ENCODE measurements at places on chromosomes 12 and 14. TPM values are rescaled to one million over a fixed set of nuclear protein-coding genes. Genes with fewer than 3 reads are reported as not detected.

GRCh38 chr14:75640876-75641275, 19.8 kb downstream of the ERG28 start:
- DNase-seq, result no peak

Gene BDKRB1
- total RNA-seq, result not detected

DNA sequence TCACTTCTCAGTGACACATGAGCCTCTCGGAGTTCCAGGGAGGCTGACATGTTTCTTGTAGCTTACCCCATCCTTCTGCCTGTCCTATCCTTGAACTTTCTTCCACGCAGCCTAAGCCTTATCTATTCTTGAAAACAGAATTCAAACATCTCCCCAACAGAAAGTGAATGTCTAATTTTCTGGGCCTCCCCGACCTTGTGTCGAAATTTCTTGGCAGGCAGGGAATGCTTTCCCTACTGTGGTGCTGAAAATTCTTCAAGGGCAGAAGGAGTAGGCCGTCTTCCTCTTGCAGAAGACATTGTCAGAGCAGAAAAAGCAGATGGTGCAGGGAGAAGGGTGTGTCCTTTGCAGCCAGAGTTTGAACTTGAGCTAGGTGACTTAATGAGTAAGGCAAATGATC, 63.0 kb upstream of the TCL1B start:
- no peak for DNase-seq

Gene TRIP11
- 29.8 TPM for total RNA-seq

DNA sequence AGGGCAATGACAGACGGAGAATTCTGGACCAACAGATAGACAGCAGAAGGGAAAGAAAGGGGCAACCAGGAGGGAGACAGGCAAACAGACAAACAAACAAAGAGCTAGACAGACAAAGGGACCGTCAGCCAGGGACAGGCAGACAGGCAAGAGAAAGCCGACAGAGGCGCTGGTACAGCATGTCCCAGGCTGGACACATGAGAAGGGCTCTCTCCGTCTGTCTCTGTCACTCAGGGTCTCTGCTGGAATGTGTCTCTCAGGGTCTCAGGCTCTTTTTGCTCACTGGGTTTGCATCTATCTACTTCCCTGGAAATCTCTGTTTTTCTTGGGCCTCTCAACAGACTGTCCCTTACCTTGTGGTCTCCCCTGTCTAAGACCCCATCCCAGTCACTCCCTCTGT, 8.2 kb upstream of the SMUG1 start:
- no peak for DNase-seq

DNA sequence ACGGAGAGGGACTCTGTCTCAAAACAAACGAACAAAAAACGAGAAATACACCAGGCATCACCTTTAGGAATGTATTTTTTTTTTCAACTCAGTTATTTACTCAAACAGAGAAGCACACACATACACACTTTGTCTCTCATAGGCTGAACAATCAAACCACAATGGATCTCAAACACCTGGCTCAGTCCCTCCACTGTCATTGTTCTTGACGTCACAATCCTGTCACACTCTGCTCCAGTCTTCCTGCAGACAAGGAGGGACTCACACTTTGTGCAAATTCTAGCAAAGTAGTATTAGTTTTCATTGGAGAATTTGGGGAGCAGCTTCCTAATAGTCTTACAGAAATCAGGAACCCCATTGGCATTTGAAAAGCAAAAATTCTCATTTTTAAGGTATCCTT, 727.8 kb downstream of the BCL11B start:
- no peak for DNase-seq

DNA sequence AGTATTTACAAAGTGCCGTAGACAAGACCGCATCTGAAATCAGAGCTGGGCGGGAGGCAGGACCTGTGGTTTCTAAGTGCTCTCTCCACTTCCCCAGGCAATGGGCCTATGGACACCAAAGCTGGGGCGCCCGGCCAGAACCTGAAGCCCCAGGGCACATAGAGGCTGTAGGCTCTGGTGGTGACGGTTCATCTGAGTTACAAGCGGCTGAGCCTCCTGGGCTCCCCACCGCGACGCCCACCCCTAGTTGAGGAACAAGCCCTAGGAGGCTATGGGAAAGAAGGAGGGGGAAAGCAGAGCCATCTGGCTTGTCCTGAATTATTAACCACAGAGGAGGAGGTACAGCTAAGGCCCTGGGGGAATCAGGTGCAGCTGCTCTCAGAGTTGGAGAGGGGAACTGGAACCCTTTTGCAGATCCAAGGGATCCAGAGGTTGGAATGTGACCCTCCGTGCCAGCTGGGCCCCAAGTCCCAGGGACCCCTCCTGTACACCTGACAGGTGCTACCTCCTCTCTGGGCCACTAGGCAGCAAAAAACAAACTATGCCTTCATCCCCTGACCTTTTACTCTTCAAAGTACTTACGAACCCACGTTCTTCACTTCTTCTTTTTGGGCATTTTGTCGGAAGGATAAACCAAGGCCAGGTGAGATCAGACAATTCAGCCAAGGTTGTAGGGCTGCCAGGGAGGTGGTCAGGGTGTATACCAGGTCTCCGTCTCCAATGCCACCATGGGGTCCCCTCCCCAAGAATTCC, 77.2 kb downstream of the ARL6IP4 start:
- no peak for DNase-seq

Measured in left lobe of liver (tissue), 2 donors.